ENCODE measurements at places on chromosomes 12 and 14. TPM values are rescaled to one million over a fixed set of nuclear protein-coding genes. Genes with fewer than 3 reads are reported as not detected.

Gene CLEC4D
- total RNA-seq: 0.48 TPM

Gene PLEKHD1
- 2.3 TPM for total RNA-seq

Gene BIN2
- 2.3 TPM for total RNA-seq

Gene NCOR2
- total RNA-seq: 58.4 TPM

Gene KLRB1
- total RNA-seq: 1.5 TPM

Gene ERP27
- total RNA-seq: 0.96 TPM

Gene MEG3
- total RNA-seq: 68.8 TPM

Gene FGF23
- total RNA-seq: not detected

Gene FGF6
- total RNA-seq: not detected

Gene CISTR
- not detected for total RNA-seq

Gene FOXN4
- total RNA-seq: not detected

Gene C1S
- 622 TPM for total RNA-seq

Gene CAPZA3
- 2.0 TPM for total RNA-seq

Gene FAR2
- total RNA-seq: 18.2 TPM

Gene CCDC38
- total RNA-seq: not detected

Measured in breast epithelium (tissue), 4 donors.